Hippocampal formation (tissue), 2 donors: ENCODE measurements at places on chromosomes 5 and 9.
A peak's percentile ranks its signal among the peaks of the same experiment; 100 is the strongest.

- DNase-seq: no peak
Measured at GRCh38 chr5:163838738-163839137, 333.3 kb downstream of the MAT2B start.

GRCh38 chr9:81819155-81819554 is 109.1 kb upstream of the SPATA31D4 start:
- no peak for DNase-seq

DNA sequence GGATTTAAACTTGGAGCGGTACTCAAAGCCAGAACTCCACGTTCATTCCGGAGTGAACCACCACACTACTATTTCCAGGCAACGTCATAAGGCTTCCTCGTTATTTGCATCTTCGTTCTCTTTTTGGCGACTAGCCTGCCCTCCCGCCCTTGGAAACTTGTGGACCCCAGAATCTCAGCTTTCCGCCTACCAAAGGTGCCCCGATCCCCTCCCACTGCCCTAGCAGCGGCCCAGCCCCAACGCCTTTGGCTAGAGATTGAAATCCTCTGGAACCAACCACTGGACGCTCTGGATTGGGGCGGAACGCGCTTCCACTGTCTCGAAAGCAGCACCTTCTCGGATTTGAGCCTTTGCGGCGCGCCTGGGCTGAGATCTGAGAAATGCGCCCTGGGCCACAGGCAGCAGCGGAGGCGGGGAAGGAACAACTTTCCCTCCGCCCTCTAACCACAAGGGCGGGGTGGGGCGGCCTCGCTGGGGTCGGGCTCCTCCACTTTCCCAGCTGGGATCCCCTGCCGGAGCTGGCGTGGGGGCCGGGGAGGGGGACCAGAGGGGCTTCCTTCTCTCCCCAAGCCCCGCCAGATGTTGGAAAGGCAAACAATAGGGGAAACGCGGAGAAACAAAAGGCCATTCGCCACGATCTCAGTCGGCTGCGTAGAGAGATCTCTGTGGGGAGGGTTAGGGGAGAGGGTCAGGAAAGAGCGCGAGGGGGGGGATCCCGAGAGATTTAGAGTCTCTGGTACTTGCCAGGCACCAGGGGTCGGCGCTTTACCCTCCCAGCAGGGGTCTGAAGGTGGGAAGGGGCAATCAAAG is 1.3 kb downstream of the MOB3B start:
- DNase-seq: peak; percentile 67

DNA sequence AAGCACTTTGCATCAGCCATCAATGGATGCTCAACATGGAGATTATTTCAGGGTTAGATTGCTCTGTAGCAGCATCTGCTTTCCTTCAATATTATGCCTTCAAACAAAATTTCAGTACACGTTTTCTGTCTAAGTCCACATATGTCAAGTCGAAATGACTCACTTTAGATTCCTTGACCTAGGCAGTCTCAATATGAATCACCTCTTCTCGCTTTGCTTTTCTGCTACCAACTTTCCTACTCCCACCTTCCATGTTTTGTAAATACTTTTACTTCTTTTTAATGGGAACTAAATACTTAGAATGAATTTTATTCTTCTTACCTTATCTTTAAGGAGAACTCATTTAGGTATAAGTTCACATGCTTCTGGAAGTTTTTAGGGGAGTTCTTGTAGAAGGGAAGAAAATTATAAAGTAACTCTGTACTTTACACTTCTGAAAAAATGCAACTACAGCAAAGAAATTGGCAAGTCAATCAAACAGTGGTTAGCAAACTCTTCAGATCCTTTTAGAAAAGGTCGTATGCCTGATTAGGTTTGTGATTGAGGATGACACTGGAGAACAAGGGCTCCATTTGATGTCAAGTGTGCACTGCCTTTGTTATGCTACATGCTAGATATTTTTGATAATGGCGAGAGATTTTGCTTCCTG is 478.5 kb upstream of the SMARCA2 start:
- no peak for DNase-seq

DNA sequence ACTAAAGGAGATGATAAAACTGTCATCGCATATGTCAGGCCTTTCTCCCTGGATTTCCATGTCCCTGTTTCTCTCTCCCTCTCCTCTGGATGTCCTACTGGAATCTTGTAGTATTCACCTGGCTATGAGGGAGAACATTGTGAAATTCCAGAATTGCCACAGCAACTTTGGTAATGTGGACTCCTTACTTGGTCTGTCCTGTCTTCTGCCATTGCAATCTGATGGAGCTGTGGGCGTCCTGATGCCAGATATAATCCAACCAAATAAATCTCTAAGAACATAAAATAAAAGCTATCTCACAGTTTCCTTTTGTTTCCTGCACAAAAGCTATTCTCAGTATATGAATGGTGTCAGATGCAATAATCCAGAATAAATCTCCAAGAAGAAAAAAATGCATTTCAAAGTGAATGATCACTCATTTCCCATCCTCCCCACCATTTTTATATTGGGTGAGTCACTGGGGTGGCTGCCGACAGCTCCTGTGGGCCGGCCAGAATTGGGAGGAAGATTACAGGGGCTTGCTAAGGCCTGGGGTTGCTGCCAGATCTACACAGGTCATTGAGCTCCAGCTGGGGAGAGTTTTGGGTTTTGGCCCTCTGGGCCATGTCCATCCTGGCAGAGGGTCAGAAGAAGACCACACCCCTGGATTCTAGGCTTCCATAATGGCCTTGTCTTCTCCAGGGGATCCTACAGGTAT is 160.7 kb upstream of the PITX1 start:
- DNase-seq: no peak

DNA sequence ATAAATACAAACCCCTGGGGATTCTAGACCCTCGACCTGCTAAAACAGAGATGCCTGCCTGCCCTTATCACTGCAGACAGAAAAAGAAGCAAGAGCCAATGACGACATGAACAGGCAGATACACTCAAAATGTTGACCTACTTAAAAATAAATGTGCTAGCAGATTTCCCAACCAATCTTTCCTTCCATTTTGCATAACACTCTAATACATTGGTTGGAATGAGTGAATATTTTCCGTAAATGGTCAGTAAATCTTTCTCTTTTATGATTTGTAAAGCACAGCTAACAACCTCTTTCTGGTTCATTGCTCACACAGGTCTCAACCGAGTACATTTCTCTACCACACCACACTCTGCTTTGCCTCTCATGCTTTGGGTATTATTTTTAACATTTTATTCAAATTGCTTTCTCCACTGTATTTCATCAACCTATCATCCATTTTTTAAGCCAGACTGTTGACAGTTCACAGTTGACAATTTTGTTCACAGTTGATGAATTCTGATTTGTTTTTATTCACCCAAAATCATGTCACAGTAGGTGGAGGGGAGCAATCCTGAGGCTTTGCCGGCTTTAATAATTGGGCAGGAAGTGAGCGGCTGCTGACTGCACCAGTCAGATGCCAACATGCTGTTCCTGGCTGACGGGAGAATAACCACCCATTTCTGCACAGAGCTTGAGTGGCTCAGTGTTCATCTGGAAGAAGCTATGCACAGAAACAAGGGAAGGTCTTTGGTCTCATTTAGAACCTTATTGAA is 426.6 kb downstream of the SPOCK1 start:
- no peak for DNase-seq

- DNase-seq: no peak
Measured at GRCh38 chr5:2174538-2174937, 291.8 kb upstream of the IRX4 start.

DNA sequence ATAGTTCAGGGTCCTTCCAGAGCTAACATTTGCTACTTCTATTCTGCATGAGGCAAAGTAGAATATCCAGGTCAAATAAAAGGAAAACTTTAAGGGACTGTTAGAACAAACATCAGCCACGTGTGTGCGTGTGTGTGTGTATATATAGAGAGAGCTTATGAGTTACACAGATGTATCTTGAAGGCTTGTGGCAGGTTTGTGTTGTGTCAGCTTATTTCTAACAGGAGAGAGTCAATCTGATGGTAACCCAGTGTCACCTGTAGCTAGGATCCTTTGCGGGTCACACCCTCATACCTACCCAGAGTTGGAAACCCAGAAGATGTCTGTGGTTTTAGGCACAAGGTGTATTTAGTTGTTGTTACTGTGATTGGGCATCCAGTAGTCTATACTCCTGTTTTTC is 12.7 kb downstream of the POLR1E start:
- DNase-seq: no peak

GRCh38 chr5:124453221-124454051 is 293.0 kb downstream of the ZNF608 start:
- DNase-seq: no peak

GRCh38 chr5:11126844-11127243 is 365.8 kb upstream of the DAP start:
- DNase-seq: no peak

DNA sequence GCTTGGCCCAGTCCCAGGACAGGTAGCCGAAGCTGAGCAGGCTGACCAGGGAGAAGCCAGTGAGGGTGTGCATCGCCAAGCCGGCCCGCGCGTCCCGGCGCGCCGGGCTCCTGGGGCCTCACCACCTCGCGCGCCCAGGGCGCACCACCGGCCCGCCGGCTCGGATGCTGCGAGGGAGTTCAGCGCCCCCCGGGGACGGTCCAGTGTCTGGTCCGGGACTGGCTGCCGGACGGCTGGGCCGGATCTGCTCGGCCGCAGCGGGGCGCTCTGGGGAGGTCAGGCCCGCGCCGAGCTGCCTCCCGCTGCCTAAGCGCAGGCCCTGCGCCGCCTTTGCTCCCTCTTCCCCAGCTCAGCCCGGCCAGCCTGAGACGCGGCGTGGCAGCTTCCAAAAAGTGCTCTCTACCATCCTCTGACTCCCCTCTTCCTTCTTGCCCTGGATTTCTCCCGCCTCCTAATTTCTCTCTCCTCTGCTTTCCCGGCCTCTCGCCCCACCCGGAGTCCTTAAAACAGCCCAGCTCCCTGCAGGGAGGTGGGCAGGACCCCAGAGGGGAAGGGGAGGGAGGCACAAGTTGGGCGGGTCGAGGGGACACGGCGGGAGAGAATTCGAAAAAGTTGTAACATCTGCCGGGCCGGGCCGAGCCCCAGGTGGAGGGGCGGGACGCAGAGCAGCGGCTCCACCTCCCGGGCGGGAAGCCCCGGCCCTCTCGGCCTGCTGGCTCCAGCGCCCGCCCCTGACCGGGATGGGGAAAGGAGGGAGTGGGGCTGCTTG is at the start of gene ARSI:
Gene ARSI (minus strand): TSS at position 605 of the 769 bp plus-strand sequence. CDS start 532 bp downstream, at position 73.
- DNase-seq: no peak

DNA sequence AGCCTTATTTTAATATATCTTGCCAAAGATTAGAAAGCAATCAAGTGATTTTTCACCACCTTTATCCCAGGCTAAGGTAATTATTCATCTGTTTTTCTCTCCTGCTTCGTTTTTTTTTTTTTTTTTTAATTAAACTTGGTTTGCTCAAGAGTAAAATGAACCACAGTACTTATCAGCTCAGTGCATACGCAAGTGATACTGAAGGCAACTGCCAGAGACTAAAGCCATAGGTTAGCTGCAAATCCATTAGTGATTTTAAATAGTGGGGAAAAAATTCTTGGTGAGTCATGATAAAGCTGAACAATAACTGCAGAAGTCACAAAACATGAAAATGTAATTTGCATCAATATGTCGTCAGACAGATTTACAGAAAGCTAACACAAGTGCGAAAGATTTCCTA is 829.1 kb downstream of the PTPRD start:
- DNase-seq: no peak

DNA sequence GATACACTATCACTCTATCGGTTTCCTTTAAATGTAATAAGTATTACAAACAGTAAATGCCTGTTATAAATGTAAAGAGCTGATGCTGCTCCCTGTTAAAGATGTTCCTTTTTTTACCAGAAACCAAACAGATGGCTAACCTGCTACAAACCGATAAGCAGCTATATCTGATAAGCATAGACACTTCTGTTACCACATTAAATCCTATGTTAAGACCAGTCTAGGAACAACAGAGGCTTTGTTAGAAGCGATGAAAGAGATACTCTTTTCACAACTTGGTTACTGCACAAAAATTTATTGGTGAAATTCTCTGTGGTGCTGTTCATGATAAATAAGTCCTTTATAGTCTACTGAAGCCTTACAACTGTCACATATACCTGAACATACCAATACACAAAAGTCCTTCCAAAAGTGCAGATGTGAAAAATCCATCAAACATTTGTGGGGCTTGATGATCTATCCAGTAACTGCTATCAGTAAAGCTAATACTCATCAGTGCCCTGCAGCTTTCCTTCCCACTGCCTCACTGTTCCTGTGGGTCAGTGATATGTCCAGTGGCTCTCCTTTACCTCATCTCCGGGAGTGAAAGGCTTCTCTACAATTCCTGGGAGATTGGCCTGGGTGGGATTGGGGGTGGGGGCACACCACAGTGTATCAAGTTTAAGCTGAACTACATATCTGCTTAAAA is 25.8 kb upstream of the PRXL2C start:
- no peak for DNase-seq

DNA sequence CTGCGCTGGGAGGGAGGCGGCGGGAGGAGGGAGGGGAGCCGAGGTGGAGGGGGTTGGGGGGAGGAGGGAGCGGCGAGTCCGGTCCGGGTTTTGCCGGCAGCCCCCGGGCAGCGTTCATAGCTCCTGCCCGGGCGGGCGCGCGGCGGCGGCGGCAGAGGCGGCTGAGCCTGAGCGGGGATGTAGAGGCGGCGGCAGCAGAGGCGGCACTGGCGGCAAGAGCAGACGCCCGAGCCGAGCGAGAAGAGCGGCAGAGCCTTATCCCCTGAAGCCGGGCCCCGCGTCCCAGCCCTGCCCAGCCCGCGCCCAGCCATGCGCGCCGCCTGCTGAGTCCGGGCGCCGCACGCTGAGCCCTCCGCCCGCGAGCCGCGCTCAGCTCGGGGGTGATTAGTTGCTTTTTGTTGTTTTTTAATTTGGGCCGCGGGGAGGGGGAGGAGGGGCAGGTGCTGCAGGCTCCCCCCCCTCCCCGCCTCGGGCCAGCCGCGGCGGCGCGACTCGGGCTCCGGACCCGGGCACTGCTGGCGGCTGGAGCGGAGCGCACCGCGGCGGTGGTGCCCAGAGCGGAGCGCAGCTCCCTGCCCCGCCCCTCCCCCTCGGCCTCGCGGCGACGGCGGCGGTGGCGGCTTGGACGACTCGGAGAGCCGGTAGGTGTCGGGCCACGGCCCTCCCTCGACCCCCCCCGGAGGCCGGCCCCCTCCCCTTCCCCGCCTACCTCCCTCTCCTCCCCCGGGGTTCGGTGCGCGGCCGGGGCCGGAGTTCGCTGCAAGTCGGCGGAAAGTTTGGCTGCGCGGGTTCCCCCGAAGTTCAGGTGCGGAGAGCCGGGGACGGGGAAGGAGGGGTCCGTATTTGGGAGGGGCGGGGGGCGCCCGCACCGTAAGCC is at the start of gene CXXC5:
Gene CXXC5 (plus strand): TSS at position 145 of the 877 bp plus-strand sequence. CDS start 32,175 bp downstream, outside the sequence.
- peak; percentile 89 for DNase-seq

DNA sequence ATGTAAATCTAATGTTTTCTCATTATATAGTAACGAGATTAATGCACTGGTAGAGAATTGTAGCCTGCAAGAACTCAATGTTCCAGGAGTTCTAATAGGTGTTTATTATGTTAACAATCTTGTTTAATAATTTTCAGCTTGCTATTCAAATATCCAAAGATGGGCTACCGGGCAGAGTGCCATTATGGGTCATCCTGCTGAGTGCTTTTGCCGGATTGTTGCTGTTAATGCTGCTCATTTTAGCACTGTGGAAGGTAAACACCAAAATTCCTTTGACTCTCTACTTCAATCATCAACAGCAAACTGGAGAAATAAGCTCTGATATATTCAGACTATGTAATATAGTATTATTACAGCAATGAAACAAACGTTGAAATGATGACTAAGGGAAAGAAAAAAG is 41.9 kb upstream of the ITGA2 start:
- DNase-seq: no peak

GRCh38 chr5:72012906-72013305 is 94.4 kb upstream of the MAP1B start:
- no peak for DNase-seq
